ENCODE measurements at places on chromosomes 6 and 20.

DNA sequence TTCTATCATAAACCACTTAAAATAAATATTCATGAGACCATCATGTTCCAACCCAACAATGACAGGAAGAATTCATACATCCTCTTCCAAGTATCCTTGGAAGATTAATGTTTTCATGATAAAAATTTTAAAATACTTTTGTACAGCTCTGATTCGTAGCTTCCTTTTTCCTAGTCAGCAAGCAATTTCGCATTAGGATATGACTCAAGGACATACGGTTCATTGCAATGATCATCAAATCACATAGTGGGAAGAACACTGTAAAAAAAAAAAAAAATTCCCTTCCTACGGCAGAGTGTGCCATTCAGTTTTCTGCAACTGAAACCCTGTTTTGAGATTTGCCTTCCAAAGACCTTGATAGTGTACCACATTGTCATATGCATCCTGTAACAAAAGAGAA lies 35.3 kb upstream of the GFOD1 start:
- no peak for DNase-seq

GRCh38 chr20:62989201-62989601 lies 17.6 kb downstream of the BHLHE23 start:
- no peak for DNase-seq

- DNase-seq: no peak
Measured at GRCh38 chr6:150451807-150452427, 83.1 kb downstream of the IYD start.

DNA sequence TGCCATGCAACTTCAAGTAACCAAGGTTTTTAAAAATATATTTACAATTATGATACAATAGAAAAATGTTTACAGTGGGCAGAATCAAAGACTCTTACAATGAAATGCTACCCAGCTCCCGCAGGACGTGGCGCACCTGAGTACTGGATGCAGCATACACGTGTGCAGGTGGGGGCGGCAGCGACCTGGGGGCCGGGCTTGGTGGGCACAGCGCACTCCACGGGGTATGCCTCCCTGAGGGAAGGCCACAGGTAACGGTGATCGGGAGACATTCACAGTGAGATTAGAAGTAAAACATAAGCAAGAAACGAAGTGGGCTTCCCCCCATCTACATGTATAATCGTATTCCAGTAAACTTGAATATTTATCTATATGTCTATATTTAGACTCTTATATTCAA lies 54.2 kb downstream of the WDR27 start:
- no peak for DNase-seq

GRCh38 chr20:57392512-57393271 lies 1.5 kb downstream of the RBM38 start:
- no peak for DNase-seq

All from Calu3 (cell line).